ENCODE measurements at places on chromosomes 5 and 9.
A peak's percentile ranks its signal among the peaks of the same experiment; 100 is the strongest.

DNA sequence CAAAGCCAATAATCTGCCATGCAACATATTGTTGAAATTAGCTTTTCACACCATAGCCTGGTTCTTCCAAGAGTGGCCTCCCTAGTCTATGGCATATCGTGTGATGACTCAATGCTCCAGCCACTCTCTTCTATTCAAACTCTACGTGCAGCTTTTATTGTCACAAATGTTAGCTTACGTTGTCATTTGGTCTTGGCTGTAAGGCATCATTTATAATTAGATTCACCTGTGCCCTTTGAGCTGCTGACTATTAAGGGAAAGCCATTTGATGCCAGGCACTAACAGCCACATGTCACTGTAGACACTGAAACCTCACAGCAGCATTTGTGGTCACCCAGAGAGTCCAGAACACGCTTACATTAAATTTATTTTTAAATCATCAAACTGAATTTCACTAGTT, 66.8 kb downstream of the APBA1 start:
- H3K36me3 ChIP-seq = no peaks in the 10 kb centered on the region
- H3K27me3 ChIP-seq = no peaks in the 10 kb centered on the region
- no peak for DNase-seq
- H3K27ac ChIP-seq = no peak overlapping the region
- H3K4me1 ChIP-seq = no peaks in the 10 kb centered on the region
- no peak overlapping the region for H3K4me3 ChIP-seq

GRCh38 chr9:34310215-34310614, 18.9 kb downstream of the KIF24 start:
- no peaks in the 10 kb centered on the region for H3K36me3 ChIP-seq
- no peak overlapping the region for H3K27ac ChIP-seq
- peaks cover 9% of the 10 kb centered on the region for H3K4me1 ChIP-seq
- no peak for DNase-seq
- H3K4me3 ChIP-seq = no peak overlapping the region

- H3K27me3 ChIP-seq = no peaks in the 10 kb centered on the region
- no peaks in the 10 kb centered on the region for H3K36me3 ChIP-seq
- DNase-seq = no peak
Observed at GRCh38 chr9:17970277-17970676, 391.4 kb downstream of the SH3GL2 start.

- no peaks in the 10 kb centered on the region for H3K36me3 ChIP-seq
- H3K27me3 ChIP-seq = no peaks in the 10 kb centered on the region
- H3K4me3 ChIP-seq = no peak overlapping the region
- peaks cover 12% of the 10 kb centered on the region for H3K4me1 ChIP-seq
- H3K27ac ChIP-seq = no peak overlapping the region
Observed at GRCh38 chr9:14056316-14056861, 257.6 kb downstream of the NFIB start.

DNA sequence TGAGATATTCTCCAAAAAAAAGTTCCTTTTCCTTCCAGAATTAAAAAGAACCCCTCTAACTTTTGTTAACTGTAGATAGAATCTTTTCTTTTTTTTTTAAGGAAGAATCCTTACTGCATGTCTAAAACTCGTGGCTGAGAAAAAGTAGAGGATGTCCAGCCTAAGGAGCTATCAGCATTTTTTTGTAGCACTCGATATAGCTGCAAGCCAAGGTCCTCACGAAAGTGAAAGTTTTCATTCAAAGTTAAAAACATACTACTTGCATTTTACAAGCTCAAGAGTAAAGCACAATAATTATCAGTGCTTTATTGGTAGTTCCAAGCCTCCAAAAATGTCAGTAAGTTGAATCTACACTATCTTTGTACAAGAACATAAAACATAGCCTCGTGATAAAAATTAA, 28.7 kb upstream of the ZSWIM6 start:
- H3K36me3 ChIP-seq = no peaks in the 10 kb centered on the region
- no peak overlapping the region for H3K27ac ChIP-seq
- DNase-seq = no peak
- H3K4me3 ChIP-seq = no peak overlapping the region

GRCh38 chr5:305050-305449, 16.5 kb upstream of the AHRR start:
- peaks cover 13% of the 10 kb centered on the region for H3K4me1 ChIP-seq
- DNase-seq = no peak
- H3K4me3 ChIP-seq = no peak overlapping the region
- H3K27ac ChIP-seq = no peak overlapping the region

- no peak overlapping the region for H3K4me3 ChIP-seq
- H3K36me3 ChIP-seq = no peaks in the 10 kb centered on the region
- H3K27ac ChIP-seq = no peak overlapping the region
- H3K4me1 ChIP-seq = peaks cover 22% of the 10 kb centered on the region
Observed at GRCh38 chr9:78399153-78399552, 102.2 kb downstream of the PSAT1 start.

GRCh38 chr5:115423541-115423940, 121.0 kb downstream of the FEM1C start:
- no peaks in the 10 kb centered on the region for H3K27me3 ChIP-seq
- peak; percentile 28 for DNase-seq
- H3K4me3 ChIP-seq = no peak overlapping the region
- peaks cover 3% of the 10 kb centered on the region for H3K4me1 ChIP-seq

Measured in neural progenitor cell (in vitro differentiated cells).